ENCODE measurements at places on chromosomes 6 and 20.

GRCh38 chr6:149467265-149467664, 17.5 kb downstream of the ZC3H12D start:
- no peak for DNase-seq

DNA sequence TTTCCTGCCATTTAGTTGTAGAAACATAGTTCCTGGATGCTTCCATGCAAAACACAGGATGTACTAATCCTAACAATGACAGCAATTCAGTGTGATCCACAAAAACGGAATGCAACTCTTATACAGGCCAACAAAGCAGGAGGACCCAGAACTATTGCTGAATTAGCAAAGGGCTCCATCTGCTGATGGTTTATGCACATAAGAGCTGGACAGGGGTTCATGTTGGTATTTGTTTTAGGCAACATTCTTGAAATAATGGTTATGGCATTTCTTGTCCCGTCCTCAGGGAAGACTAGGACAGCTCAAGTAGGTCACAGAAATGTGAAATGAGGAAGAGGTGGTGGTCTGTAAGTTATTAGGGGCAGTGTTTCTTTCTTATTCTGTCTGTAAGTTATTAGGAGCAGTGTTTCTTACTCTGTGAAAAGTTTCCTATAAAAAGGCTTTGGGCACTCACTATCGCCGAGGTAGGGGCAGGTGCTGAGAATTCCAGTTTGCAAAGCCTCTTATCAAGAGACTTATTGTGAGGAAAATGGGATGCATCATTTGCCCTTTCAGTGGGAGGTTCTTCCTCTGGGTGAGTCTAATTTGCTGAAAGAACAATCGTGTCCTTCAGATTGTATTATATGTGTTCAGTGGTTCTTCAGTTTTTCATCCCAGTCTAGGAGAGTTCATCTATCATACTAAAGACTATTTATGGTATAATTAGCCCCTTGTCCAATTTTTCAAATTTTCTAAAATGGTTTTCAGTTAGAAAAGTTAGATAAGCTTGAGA, 171.1 kb downstream of the MCHR2 start:
- no peak for DNase-seq

DNA sequence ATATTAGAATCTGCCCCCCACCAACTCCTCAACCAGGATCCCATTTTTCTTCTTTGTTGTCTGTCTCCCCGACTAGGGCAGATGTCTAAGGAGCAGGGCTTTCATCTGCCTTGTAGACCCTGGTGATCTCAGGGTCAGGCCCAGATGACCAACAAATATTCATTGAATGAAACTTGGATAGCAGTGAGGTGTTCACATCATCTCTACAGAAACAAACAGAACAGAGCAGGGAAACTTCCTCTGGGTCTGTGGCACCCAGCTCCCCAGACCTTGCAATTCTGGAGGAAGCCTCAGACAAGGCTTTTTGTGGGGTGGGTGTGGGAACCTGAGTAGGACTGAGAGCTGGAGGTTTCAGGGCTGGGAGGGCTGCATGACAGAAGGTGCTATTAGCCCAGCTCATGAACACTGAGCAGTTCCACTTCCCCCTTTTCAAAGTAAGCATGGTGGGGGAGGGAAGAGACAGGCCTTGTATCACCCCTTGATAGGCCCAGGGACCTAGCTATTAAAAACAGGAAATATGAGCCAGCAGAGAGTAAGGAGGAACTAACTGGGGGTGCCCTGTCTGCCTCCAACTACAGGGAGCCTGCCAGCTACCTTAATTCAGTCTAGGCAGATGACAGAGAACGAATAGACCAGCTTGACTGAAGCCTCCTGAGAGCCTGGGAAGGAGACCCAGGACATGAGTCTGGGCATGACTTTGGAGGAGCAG, 37.3 kb upstream of the TOP1 start:
- DNase-seq, result no peak

DNA sequence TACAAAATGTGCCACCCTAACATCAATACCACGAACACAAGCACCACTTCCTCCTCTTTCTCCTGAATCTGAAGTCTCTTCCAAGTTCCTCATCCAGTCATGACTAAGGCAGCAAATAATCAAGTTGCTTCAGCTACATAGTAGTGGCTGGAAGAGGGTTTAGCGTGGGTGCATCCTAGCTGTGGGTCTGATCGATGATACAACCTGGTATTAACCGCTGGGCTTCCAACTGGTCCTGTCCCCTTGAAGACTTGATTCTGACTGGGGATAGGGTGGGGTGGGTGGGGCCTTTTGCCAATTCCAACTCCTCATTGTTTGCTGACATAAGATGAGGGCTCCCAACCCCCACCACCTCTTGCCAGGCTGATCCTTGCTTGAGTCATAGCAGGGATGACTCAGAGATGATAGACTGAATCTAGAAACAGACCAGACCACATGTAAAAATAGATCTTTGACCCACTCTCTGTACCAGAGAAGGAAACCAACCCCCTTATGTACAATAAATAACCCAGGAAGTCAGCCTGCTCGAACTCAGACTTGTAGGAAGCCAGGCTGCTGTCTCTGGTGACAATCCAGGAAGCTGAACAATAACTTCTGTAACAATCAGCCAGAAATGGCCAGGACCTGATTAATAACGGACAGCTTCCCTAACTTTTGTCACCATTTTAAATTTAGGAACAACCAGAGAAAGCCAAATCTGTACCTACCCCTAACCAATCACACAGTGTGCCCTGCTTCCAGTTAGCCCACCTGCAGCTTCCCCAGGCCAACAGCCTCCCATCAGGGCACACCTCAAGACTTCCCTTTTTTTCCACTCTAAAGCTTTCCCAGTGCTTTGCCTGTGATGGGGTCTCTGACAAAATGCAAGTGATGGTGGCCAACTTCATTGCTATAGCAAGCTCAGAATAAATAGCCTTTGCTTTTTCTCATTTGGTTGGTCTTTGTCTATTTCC, 68.9 kb upstream of the FAM184A start:
- peak; percentile 17 for DNase-seq

DNA sequence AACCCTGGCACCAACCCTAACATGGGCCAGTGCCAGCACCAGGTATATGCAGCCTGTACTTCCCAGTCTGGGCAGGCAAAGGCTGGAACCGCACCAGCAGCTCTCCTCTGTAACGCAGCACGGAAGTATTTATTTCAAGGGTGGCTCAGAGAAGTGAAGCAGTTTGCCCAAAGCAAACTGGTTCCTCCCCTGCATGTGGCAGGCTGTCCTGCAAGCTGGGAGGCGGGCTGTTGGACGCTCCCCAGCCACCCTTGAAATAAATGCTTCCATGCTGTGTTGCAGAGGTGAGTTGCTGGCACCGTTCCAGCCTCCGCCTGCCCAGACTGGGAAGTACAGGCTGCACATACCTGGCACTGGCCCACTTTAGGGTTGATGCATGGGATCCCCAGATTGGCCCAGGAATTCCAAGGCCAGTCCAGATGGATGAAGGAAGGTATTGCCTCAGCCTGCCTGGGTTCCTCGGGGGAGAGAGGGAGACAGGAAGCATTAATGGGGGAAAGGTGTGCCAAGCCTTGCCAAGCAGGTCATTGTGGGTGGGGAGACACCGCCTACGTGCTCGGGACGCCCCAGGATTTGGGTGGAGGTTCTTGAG, 49.8 kb downstream of the PPARD start:
- DNase-seq, result no peak

DNA sequence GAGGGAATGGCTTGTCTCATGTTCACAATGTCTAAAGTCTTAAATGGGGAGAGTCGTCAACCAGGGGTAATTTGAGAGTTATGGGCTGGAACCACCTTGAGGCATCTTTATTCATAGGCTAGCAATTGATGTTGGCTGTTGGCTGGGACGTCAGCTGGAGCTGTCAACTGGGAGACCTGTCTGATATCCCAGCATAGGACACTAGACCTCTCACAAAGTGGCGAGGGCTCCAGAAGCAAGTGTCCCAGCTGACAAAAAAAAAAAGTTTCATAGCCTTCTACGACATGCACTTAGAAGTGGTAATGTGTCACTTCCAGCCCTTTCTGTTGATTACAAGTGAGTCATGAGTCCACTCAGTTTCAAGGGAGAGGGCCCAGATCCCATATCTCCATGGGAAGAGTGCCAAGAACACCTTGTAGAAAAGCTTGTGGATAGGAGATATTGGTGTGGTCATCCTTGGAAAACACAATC, 278.0 kb downstream of the ESR1 start:
- DNase-seq, result no peak

DNA sequence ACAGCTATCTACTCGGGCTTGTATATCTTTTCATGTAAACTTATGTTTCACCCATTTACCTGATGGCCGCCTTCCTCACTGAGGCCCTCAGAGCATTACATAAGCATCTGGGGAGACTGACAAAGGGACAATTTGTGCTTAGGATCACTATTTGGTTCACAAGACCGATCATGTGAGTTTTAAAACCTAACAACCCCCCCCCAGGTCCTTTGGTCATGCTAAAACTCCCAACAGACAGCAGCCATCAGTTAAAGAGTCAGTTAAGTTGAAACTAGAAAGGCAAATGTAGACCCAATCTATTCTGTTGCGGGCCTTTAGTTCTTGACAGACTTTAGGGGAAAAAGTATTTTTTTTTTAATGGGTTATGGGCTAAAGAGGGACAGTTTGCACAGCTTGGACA, 205.0 kb upstream of the RNF24 start:
- no peak for DNase-seq

GRCh38 chr6:37050045-37050853, 44.8 kb downstream of the FGD2 start:
- DNase-seq, result peak; percentile 54

GRCh38 chr6:152364866-152365265, 272.3 kb downstream of the SYNE1 start:
- no peak for DNase-seq

DNA sequence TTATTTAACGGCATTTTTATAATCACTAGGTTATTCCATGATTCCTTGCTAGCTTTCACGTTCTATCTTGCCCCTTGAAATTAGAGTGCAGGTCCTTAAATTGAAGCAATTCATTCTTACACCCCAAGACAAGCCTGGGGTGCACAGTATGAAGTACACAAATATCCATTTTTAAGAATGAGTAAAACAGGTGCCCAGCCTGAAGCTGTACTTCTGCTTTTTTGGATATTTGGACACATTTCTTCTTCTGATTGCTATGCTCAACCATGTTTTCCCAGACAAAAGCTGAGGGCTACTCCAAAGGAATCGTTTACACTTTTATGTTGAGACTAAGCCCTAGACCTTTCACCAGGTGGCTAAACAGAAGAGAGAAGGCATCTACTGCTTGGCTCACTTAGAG, 7.9 kb upstream of the TAGAP start:
- DNase-seq, result no peak

DNA sequence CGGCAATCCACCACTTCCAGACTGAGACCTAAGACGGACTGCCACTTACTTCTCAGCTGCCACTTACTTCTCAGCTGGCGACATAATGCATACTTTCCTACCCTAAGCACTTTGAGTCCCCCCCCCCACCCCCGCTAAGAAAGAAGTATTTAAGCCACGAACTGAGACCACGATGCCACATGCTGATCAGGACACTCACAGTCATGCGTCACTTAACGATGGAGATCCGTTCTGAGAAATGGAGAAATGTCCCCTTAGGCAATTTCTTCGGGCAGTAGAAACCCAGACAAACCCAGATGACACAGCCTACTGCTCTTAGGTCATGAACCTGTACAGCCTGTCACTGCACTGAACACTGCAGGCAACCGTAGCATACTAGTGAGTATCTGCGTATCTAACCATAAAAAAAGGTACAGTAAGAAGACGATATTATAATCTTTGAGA, 690 bp downstream of the IFNGR1 start:
- no peak for DNase-seq

- no peak for DNase-seq
These were observed 207.7 kb upstream of the PTCHD4 start for GRCh38 chr6:48318670-48319069.

DNA sequence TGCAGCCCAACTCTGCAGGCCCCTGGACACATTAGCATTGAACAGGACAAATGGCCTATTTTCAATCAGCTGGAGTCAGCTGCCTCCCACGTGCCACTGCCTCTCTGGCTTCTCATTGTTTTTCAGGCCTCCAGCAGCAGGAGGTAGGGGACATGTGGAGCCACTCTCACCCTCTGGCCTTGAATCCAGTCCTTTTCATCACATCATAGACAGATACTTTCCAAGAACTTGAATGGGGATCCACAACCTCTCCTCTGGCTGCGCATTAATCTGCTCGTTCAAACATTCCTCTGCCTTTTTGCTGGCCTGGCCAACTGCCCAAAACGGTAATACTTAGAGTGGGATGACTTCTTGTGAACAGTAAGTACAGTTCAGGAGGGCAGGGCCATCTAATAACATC, 592.3 kb downstream of the PKHD1 start:
- no peak for DNase-seq

GRCh38 chr20:58837717-58838116, 13.0 kb downstream of the GNAS-AS1 start:
- DNase-seq, result no peak

GRCh38 chr20:32626407-32626806, 41.3 kb upstream of the NOL4L start:
- no peak for DNase-seq

DNA sequence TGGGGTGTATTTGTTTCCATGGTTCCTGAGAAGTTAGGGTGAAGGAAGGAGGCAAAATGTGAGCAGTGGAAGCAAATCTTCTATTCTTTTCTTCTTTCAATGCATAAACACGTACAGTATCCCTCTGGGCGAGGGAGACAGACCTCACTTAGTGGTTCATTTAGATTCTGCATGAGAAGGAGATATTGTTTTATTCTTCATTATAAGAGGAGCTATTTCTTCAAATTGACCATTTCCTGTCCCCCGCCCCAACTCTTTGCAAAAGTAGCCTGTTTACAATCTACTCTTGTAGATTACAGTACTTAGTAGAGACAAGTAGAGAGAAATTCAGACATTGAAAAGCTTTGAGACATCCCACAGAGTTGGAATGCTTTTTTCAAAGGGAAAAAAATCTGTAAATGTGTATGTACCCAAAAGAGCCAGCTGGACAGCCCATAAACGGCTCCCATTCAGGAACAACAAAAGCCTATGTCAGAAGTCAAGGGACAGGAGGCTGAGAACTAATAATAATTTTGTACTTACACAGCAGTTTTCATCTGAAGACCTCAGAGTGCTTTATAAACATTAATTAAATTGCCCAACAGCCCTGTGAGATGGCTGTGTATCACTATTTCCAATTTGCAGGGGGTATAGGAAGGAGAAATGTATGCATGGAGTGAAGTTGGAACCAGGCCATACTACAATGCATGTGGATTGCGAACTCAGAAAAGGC, 23.9 kb downstream of the CD83 start:
- DNase-seq, result no peak

DNA sequence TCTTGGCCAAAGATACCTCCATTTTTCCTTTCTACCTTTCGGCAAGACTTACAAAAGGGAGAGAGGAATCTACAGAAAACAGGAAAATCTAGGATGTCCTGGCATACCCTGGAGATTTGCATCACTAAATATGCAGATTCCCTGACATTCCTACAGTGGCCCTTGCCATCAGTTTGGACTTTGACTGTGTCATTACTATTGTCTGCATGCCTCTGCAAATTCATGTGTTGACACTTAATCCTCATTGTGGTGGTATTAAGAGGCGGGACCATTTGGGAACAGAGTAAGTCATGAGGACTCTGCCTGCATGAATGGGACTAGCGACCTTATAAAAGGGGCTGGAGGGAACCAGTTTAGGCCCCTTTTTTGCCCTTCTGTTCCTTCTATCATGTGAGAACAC, 50.5 kb upstream of the DTNBP1 start:
- DNase-seq, result no peak

GRCh38 chr20:47706345-47706744, 78.9 kb downstream of the SULF2 start:
- no peak for DNase-seq
